ENCODE measurements at places on chromosomes 4 and X.

- DNase-seq = no peak
Measured at GRCh38 chr4:7398104-7398423, 36.7 kb downstream of the PSAPL1 start.

DNA sequence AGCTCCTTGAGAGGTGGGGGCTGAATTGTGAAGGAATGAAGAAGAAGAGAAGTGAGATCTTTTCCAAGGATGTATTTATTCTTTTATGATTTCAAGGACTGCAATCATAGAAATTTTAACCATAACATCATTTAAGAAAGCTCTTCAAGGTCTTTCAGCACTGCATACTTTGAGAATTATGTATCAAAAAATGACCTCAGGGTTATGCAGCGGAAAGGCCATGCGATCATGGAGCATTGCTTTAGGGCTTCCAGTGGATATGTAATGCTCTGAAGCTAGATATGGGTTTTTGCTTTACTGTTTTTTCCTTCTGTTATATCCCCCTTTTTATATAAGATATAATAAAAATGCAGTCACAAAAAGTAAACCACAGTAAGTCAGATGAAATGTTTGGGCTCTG is 38.7 kb downstream of the SGMS2 start:
- no peak for DNase-seq

GRCh38 chr4:7161721-7162214 is 30.6 kb upstream of the SORCS2 start:
- DNase-seq = no peak

GRCh38 chrX:13569479-13570260 is at the start of gene EGFL6:
Gene EGFL6 (plus strand): TSS chrX:13569601. CDS start chrX:13569862, 261 bp downstream.
- DNase-seq = no peak

- no peak for DNase-seq
Measured at GRCh38 chr4:151434183-151434860, 25.3 kb downstream of the FHIP1A start.

- no peak for DNase-seq
Measured at GRCh38 chrX:16136080-16136479, 12.7 kb downstream of the GRPR start.

- no peak for DNase-seq
Measured at GRCh38 chrX:40933706-40934425, 151.4 kb upstream of the USP9X start.

- no peak for DNase-seq
Measured at GRCh38 chr4:68569466-68570121, 6.5 kb downstream of the UGT2B17 start.

- no peak for DNase-seq
Measured at GRCh38 chr4:61485056-61485455, 284.9 kb downstream of the ADGRL3 start.

DNA sequence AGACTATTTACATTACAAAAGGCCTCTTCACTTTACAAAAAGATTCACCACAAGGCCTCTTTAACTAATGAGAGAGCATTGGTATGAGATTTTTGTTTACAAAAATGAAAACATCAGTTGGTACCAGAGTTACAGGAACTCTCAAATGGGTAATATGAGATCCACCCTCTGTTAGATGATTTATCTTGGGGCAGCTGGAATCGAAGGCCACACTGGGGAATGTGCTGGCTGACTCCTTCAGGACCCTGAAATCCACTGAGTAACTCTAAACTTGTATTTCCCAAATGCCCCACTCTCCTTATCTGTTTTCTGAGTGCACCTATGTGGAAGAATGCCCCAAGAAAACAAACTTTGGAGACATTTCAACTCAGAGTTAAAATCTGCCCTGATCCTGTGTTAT is 232.9 kb upstream of the F9 start:
- no peak for DNase-seq

- DNase-seq = no peak
Measured at GRCh38 chrX:100973411-100973810, 3.9 kb downstream of the ARL13A start.

Measured in activated effector memory CD4-positive, alpha-beta T cell treated with Interleukin-2 at 50 U/mL for 16 hours (primary cell).